Esophagus squamous epithelium (tissue), 5 donors: ENCODE measurements at places on chromosomes 5 and 9.

DNA sequence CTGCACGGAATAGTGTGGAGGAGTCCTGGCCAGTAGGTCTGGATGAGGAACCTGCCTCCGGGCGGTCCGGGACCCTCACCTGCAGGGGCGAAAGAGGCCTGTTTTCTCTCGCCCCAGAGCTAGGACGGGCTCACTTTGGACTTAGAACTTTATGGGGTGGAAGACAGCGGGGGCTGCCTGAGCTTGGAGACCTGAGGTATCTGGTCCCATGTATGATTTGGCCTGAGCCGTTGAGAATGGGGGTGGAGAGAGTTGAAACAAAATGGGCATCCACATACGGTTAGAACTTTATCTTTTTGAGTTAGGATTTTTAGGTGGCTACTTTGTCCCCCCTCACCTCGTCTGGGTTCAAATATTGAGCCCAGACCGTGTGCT is 681 bp upstream of the ETF1 start:
- DNase-seq: no peak

DNA sequence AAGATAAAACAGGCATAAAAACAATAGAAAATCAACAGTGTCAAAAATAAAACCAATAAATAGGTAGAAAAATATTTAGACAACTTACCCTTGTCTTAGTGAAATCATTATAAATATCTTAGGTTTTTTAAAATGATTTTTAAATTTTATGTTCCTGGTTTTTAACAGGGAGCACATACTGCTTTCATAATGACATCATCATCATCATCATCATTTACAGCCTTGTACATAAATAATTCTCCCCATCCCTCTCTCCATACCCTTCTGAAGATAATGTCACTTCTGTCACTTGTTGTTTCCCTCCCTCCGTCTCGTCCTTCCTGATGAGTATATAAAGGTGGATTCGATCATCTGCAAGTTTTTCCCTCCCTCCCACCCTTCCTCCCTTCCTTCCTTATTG is 56.6 kb downstream of the CDH9 start:
- no peak for DNase-seq

- DNase-seq: no peak
Observed at GRCh38 chr9:97910357-97910756, 11.9 kb downstream of the TRMO start.

- DNase-seq: no peak
Observed at GRCh38 chr5:82169892-82170291, 108.3 kb downstream of the RPS23 start.

- no peak for DNase-seq
Observed at GRCh38 chr9:126515001-126515872, 98.5 kb upstream of the LMX1B start.

GRCh38 chr5:142779163-142779840 is 9.1 kb downstream of the ARHGAP26 start:
- DNase-seq: no peak

- no peak for DNase-seq
Observed at GRCh38 chr9:37528652-37529471, 43.1 kb downstream of the POLR1E start.

- no peak for DNase-seq
Observed at GRCh38 chr5:61273279-61273975, 58.6 kb upstream of the ZSWIM6 start.

DNA sequence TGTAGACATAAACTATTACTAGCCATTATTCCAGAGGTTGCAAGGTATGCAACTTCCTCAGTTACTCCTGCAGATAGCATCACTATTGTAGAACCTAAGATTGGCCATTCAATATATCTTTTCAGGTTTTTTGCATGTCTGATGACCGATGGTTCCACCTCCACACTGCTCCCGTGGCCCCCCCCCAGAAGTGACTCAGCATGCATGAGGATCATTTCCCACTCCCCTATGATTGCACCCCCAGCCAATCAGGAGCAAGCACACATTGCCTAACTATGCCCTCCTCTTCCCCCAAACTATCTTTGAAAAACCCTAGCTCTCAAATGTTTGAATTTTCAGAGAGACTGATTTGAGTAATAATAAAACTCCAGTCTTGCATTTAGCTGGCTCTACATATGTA is 601.4 kb upstream of the TLE4 start:
- no peak for DNase-seq

DNA sequence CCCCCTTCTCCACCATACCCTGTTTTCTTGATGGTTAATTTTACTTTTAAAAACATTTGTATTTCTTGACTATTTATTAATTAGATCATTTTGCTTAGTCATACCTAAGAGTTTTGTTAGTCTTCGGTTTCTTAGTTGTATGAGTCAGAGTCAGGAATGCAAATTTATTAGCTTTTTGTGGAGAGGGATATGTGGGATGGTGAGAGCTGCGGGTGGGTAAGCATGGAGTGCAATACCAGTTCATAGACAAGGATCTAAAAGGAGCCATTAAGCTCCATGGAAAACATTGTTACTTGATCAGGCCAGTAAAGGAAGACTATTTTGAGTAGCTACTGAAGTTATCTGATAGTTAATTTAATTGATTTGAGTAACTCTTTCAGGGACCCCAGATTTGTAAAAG is 77.5 kb downstream of the ZSWIM6 start:
- no peak for DNase-seq

- DNase-seq: no peak
Observed at GRCh38 chr5:67234671-67235176, 38.1 kb upstream of the CD180 start.

DNA sequence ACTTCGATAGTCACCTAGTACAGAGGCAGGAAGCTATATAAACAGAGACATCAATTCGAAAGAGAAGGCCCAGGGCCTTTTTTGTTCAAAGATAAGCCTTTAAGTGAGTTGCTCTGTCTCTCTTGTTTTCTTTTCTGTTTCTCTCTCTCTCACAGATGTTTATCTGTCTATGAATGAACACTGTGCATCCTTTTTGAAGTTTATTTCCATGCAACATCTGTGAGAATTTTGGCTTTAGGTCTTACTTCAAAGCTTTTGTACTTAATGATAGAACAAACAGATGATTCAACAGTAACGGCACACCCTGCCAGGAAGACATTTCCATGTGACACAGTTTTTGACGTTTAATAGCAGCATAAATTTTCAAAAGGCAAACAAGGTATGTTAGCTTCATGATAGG is 1413.1 kb upstream of the CDH6 start:
- no peak for DNase-seq

DNA sequence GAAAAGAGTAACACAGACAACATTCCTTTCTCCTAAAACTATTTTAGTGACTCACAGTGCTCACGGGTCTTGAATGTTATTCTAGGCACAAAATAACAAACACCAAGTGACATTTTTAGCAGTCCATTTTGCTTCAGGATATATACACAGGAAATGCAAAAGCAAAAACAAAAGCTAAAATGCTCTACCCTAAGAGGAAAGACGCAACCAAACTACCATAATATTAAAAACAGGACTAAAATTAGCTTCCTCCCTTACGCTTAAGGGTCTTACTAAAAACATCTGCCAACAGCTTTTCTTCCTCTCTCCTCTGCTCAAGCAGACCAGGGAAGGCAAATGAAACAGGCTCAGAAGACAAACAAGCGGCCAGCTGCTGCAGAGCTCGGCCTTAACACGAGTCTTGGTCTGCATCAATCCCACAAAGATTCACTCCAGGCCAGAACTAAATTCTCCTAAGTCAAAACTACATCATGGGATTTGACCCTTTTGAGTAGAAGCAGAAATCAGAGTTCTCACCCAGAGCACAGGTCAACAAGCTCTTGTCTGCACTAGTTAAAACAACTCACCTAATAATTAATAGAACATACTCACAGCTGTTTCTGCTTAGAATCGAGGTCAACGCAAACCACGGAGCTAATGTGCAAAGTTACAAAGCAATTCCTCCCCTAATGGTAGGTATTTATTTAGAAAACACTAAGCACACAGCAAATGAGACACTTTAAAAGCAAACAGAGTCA is 62.3 kb downstream of the RAPGEF1 start:
- DNase-seq: no peak

DNA sequence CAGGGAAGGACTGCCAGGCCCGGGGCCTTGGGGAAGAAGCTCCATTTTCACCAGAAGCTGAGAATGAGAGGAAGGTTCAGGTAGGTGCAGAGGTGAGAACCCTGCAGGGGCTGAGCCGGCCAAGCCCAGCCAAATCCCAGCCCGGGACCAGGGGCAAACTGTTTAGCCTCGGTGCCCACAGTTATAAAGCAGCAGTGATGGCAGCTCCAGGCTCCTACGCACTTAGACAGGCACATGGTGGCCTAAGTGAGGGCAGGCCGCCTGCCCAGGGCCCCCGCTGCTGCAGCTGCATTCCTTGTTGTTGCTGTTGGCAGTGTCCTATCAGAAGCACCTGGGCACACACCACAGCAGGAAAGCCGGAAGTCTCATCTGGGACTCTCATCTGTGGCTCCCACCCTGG is 159.9 kb upstream of the FOXD4L5 start:
- DNase-seq: no peak

DNA sequence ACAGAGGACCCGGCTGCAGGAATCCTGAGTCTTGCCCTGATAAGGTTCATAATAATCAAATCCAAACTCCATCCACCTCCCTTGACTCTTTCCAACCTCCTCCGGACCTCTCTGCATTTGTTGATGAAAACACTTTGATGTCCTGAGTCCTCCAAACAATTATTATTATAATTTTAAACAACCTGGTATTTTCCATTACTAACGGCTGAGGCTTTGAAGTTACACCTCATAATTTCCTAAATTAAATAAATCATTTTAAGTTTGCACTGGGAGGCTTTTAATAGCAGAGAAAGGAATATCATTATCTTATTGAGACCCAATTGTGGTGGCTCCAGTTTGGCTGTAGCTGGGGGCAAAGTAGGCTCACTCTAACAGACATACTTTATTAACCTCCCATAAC is 9.5 kb downstream of the MSX2 start:
- DNase-seq: no peak

GRCh38 chr9:126859111-126859510 is 1.3 kb upstream of the ZBTB34 start:
- DNase-seq: no peak

GRCh38 chr5:39648848-39649227 is 224.1 kb upstream of the DAB2 start:
- no peak for DNase-seq

DNA sequence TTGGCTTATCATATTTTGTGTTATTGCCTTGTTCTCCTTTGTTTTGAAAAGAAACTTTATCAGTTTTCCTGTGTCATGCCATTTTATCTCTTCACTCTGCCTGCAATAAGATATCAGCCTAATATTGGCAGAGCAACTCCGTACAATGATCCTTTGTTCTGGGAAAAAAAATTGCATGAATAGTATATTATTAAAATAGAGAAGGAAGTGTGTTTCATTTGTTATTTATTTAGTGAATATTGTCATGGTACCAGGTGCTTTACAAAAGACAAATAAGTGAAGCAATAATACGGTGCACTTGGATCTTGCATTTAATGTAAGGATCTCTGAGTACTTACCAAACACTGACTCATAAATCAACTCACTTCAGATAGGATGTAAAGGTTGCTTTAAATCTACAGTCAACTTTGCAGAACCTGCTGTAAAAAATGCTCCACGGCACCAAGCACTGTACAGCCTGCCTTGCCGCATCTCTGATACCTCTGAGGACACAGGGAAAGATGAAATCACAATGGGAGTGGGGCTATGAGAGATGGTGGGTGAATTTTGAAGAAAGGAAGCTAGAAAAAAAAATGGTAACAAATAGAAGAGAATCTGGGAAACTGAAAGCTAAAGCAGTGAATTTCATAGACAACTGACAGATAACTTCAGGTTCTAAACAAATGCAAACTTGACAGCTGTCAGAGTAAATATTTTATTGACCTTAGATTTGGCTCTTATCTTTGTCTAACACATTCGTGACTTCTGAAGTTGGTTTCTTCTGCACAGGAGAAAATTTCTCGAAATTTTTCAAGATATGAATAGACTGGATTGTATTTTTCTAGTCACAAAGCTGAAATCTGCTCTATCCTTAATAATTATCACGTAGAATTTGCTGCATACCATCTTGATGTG is 232.1 kb downstream of the ENC1 start:
- DNase-seq: no peak

DNA sequence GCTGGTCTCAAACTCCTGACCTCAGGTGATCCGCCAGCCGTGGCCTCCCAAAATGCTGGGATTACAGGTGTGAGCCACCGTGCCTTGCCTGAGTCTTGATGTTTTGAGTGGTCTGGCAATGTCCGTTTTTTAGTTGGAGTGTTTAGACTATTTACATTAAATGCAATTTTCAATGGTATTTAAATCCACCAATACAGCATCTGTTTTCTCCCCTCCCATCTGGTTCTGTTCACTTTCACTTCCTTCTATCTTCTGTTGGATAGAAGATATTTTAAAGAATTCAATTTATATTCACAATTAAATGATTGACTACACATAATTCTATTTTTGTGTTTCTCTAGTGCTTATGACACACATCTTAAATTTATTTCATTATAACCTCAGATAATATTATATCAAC is 26.0 kb upstream of the PCAT7 start:
- no peak for DNase-seq

DNA sequence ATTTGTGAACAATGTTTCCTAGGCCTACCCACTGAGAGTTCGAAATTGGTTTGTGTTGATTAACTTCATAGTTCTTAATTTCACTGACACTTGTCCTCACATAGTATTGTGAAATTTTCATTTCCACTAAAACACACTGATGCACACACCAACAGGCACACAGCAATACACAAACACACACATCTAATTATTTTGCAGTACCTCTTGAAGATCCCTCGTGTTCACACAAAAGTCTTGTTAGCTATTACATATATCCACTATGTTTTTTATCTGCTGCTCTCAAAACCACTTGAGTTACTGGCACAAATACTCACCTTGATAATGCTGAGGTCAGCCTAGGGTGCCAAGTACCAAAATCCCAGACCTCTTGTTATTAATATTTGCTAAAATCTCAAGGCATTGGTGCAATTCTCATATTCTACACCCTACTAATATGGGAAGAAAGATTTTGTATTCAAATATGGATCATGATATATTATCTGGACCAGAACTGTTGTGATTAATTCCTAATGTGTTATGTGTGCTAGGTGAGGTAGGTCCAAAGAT is 767.4 kb upstream of the CDH10 start:
- DNase-seq: no peak

- no peak for DNase-seq
Observed at GRCh38 chr5:154933537-154933936, 4.5 kb downstream of the GEMIN5 start.

DNA sequence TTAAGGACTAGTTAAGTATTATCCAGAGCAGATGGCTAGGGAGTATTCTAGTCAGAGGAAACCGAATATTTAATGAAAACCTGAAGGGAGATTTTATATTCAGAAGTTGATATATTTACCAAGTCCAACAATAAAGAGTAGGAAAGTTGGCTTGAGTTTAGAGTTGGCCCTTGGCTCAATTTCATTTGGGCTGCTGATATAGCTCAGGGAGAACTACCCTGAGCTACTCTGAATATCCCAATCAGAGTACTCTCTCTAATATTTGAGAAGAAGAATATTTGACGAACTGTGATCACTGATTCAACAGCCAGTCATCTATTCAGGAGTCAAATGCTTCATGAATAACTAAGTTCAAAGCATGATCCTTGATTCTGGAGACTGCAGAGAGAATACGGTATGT is 34.5 kb downstream of the TBCA start:
- DNase-seq: no peak
